ENCODE measurements at places on chromosomes 12 and 14.

DNA sequence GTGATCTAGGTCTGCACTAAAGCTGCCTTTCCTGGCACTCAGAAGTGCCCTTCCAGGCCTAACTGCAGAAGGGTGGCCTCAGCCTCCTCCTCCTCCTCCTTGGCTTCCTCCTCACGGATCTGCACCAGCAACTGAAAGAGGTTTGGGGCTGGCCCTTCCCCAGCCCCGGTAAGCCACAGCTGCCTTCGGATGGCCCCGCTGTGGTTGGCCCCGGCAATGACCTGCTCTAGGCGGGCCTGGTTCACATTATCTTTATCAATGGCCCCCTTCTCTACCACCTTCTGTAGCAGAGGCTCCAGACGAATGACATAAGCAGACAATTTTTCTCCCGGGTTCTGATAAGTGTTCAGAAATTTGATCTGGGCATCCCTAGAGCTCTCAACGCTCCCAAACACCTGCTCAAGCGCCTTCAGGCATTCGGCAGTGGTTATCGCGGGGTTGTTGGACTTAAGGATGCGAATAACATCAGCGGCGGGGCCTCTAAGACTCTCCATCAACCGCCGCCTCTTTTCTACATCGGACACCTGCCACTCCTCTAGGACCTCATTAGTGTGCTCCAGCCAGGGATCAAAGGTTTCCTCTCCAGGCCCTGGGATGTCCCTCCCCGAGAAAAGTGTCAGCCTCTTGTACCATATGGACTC lies 1.5 kb downstream of the PNMA1 start:
- no peak for DNase-seq

DNA sequence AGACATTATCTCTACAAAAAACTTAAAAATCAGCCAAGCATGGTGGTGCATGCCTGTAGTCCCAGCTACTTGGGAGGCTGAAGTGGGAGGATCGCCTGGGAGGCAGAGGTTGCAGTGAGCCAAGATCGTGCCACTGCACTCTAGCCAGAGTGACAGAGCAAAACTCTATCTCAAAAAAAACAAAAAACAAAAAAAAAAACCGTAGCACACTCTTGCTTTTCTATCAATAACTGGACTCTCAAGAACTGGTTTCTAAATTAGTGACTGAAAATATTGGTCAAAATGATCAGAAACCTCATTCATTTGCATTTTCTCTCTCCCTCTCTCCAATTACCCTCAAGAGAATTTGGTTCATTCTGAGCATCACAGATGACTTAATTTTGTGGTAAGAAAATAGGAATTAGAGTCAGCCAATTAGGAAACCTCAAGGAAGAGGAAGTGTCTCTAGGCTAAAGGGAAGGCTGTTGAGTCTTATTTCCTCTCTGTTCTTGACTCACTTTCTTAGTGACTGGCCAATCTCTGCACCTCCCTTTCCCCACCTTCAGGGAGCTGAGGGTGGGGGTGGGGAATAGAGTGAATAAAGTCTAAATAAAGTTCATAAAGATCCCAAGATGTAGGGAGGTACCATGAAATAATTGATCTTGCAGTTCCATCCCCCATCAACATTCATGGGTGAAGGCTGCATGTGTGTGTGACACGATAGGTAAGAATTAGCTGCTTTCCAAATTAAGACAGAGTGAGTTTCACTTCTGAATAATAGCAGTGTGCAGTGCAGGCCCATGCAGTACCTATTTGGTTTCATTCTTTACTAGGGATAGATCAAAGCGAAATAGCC lies 6.8 kb upstream of the PSMA6 start:
- no peak for DNase-seq

DNA sequence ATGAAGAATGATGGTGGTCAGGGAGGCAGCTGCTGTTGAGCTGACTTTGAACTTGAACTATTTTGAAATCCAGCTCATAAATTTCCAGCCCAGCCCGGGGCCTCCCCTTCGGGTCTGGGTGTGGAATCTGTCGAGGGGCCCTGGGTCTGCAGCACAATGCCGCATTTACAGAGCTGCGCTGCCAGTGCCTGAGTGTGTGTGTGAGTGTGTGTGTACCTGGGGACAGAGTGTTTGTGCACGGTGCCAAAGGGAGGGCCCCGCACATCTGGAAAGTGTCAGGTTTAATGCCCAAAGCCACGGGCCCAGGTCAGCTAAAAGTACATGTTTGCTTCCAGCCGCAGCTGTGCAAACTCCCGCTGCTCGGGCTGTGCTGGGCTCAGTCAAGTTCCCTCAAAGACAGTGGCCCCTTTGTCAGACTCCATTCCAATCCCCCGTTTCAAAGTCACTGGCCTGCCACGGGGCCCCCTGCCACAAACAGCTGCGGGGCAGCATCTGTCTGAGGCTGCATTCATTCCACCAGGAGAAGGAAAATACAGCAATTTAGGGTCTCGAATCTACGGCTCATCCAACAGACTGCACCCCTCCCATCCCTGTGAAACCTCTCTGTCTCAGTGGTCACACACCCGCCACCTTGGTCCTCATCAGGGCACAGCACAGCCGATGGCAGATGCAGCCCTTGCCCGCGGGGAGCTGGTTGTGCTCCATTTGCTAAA lies 16.3 kb upstream of the RFLNA start:
- DNase-seq: no peak

GRCh38 chr12:56001487-56002100 lies 4.5 kb downstream of the SUOX start:
- DNase-seq: no peak

GRCh38 chr12:108297895-108298760 lies 41.0 kb downstream of the CMKLR1 start:
- DNase-seq: no peak

GRCh38 chr14:92546347-92547053 lies 32.9 kb downstream of the RIN3 start:
- no peak for DNase-seq

Measured in stimulated activated CD8-positive, alpha-beta memory T cell treated with anti-CD3 and anti-CD28 coated beads, Interleukin-4, amount 100 ng/mL, for 1 hour (primary cell).